OCI-M1 (cell line): ENCODE measurements at places on chromosomes 7 and 10.

GRCh38 chr7:137970253-137970975 is 31.5 kb downstream of the CREB3L2 start:
- DNase-seq, result no peak

GRCh38 chr10:43809211-43809930 is 160.7 kb upstream of the ZNF32 start:
- no peak for DNase-seq

DNA sequence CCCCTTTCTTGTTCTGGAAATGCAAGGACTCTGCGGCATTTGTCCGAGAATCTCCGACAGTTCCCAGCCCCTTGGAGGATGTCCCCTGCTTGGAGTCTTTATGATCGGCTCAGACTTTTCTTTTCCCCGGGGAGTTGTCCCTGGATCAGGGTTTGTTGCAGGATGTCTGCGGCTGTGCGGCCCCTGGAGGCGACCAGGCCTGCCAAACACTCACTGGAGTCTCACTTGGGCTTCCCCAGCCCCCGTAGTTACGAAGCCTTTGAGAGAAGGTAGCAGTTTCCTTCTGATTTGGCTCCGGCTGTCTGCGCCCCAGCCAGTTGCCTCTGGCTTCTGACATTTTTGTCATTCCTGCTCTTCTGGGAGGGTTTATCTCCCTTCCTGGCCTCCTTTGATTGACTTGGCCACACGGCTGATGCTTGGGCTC is 16.1 kb downstream of the COL26A1 start:
- DNase-seq, result no peak

- no peak for DNase-seq
Measured at GRCh38 chr7:96266580-96266979, 55.3 kb downstream of the SLC25A13 start.

DNA sequence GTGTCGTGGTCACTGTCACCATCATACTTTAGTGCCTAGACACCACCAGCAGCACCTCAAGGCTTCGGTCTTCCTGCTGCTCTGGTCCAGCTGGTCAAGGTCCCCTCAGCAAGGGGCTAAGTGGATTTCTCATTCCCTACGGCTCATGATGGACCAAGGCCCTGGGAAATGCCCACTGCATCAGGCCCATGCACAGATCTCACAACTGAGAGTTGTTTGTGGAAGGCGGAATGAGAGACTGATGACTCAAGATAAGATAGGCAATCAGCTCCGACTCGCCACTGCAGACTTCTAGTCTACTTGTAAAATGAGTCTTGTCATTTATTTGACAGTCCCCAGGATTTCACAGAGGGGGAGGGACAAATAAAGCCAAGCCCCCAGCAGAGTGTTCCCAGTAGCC is 108.4 kb upstream of the TBX20 start:
- no peak for DNase-seq

DNA sequence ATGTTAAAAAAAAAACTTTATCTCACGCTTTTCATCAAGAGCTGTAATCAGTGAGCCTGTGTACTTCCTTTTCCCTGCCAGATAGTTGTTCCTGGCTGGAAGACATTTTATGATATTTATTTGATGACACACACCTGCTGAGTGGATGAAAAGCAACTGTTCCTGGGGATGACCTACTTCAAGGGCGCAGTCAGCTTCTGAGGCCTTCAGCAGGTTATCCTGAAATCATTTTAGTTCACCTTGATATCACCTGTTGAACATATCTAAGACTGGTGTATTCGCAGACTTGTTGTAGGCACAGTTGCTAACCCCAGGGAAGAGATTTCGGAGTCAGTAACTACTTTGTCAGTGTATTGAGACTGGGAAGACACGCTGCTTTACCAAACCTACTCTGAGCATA is 234.5 kb upstream of the TCF7L2 start:
- DNase-seq, result no peak
